ENCODE measurements at places on chromosomes 1 and 21.

GRCh38 chr1:238191170-238191569 lies 300.4 kb upstream of the ZP4 start:
- DNase-seq = no peak

- peak; percentile 44 for DNase-seq
Measured at GRCh38 chr1:24899581-24900485, 30.2 kb downstream of the RUNX3 start.

DNA sequence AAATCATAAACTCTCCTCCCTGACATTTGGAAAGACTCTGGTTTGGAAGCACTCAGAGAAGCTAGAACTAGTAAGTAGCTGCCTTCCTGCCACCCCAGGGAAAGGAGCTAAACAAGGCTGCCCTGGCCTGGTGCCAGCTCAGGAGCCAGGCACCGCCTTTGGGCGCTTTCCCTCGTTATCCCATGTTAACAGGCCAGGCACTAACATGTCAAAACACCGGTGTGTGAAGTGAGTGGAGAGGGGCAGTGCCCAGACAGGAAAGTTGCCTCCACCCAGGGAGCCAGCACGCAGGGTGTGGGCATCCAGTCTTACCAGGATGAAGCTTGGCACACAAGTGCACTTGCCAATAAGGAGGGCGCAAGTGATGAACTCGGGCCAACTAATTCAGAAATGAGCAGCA lies 346.8 kb downstream of the RRAGC start:
- no peak for DNase-seq

DNA sequence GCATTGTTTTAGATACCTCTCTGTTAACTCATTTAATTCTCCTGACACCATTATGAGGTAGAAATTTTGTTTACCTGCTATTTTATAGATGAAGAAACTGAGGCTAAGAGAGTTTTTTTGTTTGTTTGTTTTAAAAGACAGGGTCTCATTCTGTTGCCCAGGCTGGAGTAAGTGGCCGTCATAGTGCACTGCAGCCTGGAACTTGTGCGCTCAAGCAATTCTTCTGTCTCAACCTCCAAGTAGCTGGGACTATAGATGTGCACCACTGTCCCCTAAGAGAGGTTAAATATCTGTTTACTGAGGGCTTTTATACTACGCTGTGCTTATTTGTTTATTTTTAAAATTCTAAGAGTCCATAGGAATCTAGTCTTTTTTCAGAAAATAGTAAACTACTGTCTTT lies 43.7 kb upstream of the CACYBP start:
- no peak for DNase-seq

GRCh38 chr1:201253906-201254624 lies 29.2 kb upstream of the PKP1 start:
- DNase-seq = no peak

- DNase-seq = no peak
Measured at GRCh38 chr21:16072737-16073136, 343.0 kb downstream of the USP25 start.

DNA sequence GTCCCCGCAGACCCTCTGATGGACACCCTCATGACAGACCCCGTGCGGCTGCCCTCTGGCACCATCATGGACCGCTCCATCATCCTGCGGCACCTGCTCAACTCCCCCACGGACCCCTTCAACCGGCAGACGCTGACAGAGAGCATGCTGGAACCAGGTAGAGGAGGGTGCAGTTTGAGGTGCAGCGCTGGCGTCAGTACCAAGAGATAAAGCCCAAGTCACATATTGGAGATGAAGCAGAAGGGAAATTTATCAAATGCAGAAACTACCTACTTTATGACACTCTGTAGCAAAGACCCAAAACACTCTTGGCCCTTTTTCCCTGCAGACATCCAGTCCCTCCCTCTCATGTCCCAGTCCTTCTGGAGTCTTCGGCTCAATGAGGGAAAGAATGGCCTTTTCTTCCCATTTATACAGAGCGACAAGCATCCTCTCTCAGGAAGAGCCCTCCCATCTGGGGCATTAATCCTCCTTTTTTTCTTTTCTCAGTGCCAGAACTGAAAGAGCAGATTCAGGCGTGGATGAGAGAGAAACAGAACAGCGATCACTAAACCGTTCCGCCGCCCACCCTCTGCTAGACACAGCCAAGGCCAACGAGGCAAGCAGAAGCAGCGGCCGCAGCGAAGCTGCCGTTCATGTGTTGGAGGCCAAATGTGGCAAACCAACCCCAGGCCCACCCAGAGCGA lies 30.8 kb upstream of the KIF1B start:
- no peak for DNase-seq

DNA sequence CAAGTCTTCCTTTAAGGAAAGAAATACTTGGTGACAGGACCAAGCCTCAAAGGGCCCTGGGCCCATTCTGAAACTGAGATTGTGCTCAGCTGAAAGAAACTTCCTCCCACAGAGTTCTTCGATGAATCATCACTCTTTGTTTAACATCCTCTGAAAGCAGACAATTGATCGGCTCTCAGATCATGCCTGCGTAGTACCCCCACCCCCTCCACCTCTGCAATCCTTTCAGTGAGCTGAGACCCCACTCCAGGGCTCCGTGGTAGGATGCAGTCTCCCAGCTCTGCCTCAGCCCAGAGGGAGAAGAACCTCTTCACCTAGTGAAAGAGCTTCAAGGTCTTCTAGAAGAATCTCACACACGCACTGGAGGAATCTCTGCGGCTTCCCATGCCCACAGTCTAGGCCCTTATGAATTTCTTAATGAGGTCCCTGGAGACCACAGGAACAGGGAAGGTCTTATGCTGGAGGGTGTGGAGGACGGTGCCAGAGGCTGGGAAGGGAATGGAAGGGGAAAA lies 104.9 kb upstream of the SOD1 start:
- peak; percentile 24 for DNase-seq

DNA sequence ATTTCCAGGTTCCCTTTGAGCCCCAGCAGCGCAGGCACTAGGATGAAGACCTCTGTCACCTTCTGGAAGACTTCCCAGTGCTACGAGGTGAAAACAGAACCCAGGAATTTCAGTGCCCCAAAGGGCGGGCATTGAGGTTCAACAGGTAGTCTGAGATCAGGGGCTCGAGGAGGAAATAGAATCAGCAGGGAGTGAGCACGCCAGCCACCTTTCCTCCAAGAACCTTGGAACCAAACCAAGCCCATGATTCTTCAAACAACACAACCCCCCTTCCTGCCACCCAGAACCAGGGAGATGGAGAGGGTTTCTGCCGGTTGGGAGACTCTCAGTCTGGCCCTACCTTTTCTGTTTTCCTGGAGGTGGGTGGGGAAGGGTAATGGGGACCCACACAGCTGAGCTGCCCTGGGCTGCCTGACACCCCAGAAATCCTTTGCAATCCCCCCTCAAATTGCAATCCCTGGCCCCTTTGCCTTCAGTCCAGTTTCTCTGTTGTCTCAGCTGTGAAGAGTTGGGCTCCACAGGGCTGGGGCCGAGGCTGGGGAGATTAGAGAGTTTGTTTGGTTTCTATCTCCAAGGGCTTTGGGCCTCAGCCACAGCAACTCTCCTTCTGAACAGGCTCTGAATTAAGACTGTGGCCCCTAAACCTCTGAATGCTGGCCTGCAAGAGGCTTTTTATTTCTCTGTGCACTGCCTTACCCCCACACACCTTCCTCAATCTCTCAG lies 11.9 kb downstream of the SLC41A1 start:
- DNase-seq = no peak

DNA sequence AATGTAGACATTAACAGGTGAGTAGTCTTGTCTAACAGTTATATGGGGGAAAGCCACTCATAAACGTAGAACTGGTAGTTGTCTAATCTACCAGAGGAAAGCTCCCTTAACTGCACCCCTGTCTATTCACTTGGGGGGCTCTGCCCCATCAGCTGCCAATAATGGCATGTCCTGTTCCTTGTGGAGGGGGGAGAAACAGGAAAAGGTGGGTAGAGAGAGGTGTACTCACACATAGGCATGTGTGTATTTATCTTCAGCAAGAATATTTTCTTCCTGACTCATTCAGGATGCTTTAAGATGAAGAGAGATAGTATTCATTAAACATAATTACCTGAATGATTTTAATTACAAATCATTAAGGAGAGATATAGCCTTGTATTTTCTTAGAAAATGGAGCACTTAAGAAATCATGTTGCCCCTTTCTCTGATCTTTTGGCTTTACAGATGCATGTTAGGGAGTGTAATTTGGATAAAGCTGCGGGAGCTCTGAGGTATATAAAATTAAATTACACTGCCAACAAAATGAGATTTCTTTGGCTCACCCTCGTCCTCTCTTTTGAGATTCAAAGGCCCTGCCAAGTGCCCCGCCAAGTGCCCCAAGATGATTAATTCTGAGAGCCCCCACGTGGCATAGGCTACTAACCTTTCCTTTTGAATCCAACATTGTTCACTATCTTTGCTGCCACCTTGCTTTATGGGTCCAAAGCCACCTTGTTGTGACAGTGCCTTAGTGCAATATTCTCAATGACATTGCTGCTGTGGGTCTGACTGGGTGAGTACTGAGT lies 286.3 kb upstream of the LYPLAL1 start:
- no peak for DNase-seq

GRCh38 chr1:43760745-43761317 lies 53.5 kb downstream of the ST3GAL3 start:
- no peak for DNase-seq

- no peak for DNase-seq
Measured at GRCh38 chr1:25996966-25997827, 666 bp downstream of the PAFAH2 start.

DNA sequence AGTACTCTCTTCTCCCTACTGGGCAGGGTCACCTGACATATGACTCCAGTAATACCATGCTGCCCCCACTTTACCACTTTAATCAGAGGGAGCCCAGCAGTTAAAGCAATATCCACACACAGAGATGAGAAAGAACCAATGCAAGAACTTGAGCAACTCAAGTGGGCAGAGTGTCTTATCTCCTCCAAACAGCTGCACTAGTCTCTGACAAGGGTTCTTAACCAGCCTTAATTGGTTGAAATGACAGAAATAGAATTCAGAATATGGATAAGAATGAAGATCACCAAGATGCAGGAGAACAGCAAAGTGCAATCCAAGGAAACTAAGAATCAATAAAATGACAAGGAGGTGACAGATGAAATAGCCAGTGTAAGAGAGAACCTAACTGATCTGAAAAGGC lies 91.0 kb downstream of the KCNT2 start:
- DNase-seq = no peak

DNA sequence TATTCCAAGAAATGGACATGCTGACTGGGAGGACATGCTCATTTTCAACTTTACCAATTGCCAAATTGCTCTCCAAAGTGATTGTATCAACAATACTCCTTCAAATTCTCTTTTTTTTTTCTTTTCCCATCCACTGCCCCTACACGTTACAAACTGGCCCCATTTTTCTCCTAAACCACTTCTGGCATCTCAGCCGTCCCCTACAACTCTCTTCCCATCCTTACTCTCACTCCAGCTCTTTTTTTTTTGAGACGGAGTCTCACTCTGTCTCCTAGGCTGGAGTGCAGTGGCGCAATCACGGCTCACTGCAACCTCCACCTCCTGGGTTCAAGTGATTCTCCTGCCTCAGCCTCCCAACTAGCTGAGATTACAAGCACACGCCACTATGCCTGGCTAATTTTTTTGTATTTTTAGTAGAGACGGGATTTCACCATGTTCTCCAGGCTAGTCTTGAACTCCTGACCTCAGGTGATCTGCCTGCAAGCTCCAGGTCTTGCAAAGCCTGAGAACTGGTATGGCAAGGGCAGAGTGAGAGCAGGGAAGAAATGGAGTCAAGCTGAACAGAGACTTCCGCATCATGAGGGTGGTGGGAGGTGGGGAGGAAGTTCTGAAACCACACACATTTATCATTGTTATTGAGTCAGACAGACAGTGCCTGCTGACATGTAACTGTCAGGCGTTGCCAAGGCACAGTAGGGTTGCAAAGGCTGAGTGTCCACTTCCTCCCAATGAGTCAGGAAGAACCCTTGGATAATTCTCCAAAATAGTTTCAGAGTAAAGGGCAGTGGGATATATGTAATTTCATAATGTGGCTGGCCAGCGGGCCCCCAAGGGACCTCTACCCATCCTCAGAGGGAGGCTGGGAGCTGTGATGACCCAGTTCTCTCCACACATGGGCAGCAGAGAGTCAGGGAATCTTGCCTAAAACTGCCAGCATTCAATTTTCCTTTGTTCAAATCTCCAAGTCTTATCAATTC lies 17.4 kb downstream of the CELA3A start:
- peak; percentile 78 for DNase-seq

DNA sequence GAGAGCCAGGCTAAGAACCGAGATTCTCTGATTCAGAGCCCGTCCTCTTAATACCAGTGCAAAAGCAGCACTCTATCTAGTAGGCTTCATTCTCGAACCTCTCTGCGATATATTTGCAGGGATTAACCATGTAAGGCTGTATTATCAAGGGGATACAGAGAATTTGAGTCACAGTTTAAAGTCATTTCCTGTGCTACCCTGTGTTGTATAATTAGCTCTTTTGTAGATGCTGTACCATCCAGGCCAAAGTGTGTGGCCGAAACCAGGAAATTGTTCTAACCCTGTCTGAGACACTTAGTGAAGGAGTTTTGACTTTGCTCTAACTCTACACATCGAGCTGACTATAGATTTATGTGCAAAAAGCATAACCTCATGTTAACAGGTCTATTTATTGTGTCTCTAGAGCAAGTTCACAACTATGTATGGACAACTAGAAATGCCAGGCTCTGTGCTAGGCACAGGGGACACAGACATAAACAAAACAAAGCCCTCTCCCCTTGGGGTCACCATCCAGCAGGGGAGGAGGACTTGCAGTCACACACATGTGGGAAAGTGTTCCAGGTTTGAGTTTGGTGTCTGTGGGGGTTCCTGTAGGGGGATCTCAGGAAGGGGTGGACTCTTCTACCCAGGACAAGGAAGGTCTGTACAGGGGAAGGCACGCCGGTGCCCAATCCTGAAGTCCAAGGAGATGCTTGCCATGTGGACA lies 182.2 kb downstream of the DHRS3 start:
- DNase-seq = no peak

DNA sequence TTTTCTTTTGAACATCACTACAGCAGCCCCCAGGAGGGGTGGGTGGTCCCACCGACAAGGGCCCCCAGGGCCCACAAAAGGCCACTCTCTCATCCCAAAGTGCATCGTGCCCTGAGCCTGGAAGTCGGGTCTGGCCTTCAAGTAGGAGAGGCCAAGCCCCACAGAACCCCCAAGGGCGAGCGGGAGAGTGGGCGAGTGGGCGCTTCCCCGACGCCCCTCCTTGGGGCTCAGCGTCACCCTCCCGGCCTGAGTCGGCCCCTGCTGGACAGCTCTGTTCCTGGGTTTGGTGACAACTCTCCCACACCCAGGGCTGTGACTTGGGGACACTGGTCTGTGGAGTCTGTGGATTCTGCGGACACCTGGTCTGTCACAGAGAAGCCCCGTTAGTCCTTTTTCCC lies 42.2 kb upstream of the COL18A1 start:
- no peak for DNase-seq

DNA sequence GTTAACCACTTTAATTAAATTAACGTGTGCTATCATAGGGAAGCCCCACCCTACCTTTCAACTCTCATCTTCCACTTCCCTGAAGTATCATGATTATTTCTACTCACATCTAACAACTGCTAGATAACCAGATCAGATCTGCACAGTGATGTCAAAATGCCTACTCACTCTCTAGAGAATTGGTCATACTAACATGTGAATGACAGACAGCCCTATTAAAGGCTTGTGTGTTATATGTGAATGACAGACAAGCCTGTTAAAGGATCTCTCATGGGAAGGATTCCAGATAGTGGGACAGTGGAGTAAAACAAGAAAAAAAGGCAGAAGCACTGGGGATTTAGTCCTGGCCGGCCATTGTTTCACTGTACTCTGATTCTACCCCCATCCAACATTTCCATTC lies 12.6 kb downstream of the VTCN1 start:
- no peak for DNase-seq

- DNase-seq = no peak
Measured at GRCh38 chr21:38507374-38507942, 9.2 kb upstream of the ERG start.
